ENCODE measurements at places on chromosomes 13 and 19.

DNA sequence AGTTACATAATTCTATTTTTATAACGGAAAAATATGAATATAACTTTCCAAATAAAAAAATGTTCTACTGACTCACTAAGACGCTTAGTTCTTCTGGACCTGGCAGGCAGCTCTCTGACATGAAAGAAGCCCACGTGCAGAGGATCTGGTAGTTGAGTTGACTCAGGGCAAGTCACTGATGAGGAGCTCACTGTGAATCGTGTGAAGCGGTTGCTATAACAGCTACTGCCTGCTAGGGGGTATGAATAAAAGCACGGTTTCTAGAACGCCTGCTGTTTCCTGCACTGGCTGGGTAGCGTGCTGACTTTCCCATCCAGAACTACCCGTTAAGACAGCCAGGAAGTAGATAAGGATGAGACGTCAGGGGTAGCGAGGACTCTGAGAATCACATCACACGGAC is 54.7 kb upstream of the WASF3 start:
- DNase-seq, result no peak

GRCh38 chr13:48159401-48159800 is 64.5 kb upstream of the MED4 start:
- DNase-seq, result no peak

DNA sequence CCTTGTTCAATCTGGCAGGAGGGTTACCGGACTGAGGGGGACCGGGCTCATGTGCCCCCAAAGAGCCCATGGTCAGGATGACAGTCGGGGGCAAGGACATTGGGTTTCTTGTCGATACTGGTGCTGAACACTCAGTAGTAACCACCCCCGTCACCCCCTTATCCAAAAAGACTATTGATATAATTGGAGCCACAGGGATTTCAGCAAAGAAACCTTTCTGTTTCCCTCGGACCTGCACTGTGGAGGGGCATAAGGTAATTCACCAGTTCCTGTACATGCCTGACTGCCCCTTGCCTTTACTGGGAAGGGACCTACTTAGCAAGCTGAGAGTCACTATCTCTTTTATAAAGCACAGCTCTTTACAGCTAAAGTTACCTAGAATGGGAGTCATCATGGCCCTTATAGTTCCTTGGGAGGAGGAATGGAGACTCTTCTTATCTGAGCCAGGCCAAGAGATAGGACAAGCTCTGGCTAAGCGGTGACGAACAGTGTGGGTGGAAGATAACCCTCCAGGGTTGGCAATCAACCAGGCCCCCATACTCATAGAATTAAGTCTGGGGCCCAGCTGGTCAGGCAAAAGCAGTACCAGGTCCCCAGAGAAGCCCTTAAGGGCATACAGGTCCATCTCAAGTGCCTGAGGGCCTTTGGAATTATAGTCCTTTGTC is 603.7 kb downstream of the UQCRFS1 start:
- no peak for DNase-seq

GRCh38 chr13:113607056-113607888 is 22.7 kb downstream of the TFDP1 start:
- DNase-seq, result no peak

- no peak for DNase-seq
Observed at GRCh38 chr13:96993634-96994016, 651 bp downstream of the OXGR1 start.

- DNase-seq, result peak; percentile 89
Observed at GRCh38 chr19:531009-531752, 379 bp upstream of the CDC34 start.

- no peak for DNase-seq
Observed at GRCh38 chr13:111610879-111611278, 290.4 kb downstream of the TEX29 start.

DNA sequence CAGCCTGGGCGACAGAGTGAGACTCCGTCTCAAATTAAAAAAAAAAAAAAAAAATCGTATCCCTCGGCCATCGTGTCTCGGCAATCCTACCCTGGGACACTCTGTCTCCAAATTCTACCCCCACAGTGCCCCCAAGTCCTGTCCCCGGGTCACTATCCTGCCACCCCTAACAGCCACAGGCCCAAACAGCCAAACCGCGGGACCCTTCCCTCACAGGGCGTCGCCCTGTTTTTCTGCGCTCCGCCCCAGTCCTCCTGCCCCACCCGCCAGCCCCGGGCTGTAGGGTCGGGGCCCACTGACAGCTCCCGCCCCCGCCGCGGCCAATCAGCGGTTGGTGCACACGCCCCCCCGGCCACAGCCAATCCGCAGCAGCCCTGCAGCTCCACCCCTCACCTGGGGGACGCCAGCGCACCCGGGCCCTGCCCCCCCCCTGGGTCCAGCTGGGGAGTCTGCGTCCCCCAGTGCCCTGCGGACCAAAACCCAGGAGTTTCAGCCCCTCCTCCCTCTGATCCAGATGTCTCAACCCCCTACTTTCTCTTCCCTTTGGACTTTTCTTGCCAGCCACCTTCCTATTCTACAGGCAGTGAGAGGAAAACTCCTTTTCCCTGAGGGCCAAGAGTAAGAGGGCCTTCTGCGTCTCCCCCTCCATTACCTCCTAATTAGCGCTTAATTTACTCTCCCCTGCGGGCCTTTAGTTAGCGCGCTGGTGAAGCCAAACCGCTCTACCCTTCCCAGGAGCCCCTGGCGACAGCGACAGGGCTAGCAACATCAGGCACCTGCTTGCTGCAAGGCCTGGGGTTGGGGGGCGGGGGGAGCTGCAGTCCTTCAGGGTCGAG is 1.5 kb upstream of the BCAT2 start:
- DNase-seq, result no peak

DNA sequence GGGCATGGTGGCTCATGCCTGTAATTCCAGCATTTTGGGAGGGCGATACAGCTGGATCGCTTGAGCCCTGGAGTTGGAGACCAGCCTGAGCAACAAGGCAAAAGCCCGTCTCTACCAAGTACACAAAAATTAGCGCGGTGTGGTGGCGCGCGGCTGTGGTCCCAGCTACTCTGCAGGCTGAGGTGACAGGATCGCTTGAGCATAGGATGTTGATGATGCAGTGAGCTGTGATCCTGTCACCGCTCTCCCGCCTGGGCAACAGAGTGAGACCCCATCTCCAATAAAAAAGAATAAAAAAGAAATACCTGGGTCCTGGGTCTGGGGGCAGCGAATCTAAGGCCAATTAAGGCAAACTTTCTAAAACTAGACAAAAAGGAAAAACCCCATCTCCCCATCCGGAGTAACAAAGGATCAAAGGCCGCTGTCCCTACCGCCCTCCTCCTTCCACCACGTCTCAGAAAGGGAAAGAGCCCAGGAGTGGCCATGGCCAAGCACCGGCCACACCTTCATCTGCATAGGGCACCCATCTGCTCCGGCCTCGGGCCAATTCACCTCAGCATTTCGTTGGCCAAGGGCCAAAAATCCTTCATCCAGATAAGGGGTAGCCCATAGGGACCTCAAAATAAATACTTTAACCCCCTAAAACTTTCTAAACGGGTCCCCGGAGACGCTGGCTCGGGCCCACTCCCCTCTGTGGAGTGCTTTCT is 851 bp downstream of the ZNF320 start:
- DNase-seq, result peak; percentile 12

- DNase-seq, result no peak
Observed at GRCh38 chr13:25180775-25181537, 8.9 kb upstream of the AMER2 start.

DNA sequence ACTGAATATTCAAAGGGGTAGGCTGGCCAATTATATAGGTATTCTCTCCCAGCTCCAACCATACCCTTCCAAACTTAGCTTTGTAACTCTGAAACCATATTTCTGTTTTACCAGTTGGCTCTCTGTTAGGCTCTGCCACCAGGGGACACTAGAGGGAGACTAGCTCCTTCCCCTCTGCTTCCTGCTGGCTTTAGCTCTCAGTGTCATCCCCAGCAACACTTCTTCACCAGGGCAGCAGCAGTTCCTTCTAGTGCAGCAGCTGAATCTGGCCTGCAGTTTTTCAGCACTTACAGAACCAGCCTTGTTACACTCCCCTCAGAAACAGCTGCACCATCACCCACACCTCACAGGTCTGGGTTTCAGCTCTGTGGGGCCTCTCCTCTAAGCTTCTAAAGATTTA is 51.0 kb upstream of the DOCK9 start:
- no peak for DNase-seq

Data from NCI-H345 (cell line).